ENCODE measurements at places on chromosomes 11 and 22.

GRCh38 chr11:10409207-10409661 is 45.8 kb upstream of the AMPD3 start:
- DNase-seq: no peak

- no peak for DNase-seq
Measured at GRCh38 chr11:34145847-34146381, 40.5 kb downstream of the NAT10 start.

DNA sequence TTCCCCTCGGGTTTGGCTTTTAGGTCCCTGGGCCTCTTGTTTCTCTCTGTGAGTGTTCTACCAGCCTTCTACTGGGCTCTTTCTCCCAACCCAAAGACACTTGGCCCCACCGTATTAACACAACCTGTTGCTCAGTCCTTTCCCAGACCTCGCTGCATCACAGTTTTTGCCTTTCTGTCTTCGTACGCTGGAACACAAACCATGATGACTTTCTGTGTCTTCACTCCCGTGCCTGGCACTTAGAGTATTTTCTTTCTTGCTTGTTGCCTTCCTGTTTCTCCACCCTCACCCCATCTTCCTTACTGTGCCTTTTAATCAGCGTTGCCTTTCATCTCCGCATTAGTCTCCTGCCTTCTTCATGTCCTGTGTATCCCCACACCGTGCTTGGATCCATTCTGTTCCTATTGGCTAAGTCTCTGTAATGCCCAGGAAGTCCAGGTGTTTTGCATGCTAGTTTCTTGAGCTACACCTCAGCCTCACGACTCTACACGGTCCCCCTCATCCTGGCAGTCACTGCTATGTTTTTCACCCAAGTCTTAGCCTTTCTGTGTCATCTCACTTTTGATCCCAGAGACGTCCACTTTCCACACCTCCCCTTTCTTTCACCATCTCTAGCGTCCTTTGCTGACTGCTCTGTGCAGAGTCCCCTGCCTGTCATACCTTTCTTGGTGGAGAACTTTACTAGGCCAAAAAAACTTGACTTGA is 1.6 kb downstream of the MARK2 start:
- DNase-seq: no peak

GRCh38 chr22:32080904-32081303 is 37.8 kb downstream of the SLC5A1 start:
- no peak for DNase-seq

GRCh38 chr11:45880772-45881570 is 4.5 kb upstream of the MAPK8IP1 start:
- DNase-seq: no peak

- DNase-seq: no peak
Measured at GRCh38 chr22:19412478-19412877, 19.1 kb downstream of the HIRA start.

- no peak for DNase-seq
Measured at GRCh38 chr11:102791271-102792036, 6.5 kb downstream of the MMP1 start.

GRCh38 chr22:47301820-47302475 is 539.5 kb downstream of the TBC1D22A start:
- DNase-seq: no peak

DNA sequence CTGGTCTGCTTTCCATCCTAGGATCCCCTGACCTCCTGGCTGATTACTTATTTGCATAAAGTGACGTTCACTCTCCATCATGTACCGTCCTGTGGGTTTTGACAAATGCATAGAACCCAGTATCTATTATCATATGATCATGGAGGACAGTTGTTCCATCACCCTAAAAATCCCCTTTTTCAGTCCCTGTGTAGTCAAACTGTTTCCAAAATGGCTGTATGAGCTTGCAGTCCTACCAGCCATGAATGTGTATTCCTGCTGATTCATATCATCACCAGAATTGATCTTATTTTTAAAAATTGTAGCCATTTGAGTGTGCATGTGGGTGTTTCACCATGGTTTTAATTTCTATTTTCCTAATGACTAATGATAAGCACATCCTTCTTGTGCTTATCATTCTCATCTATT is 108.8 kb downstream of the MPPED1 start:
- no peak for DNase-seq

DNA sequence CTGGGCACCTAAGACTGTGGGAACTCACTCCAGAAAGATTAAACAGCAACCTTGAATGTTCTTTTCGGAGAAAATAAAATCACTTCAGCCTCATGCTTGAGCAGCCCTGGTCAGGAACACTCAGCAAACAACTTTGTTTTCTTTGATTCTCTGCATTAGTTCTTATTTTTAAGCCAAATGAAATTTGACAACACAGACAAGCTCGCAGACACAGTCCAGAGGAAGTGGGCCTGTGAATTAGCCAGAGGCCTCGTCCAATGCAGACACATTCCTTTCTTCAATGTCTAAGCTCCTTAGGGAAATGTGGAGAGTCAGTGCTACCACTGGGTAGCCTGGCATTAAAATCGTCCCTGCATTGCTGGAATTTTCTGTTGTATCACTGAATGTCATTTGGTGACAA is 62.9 kb upstream of the CSNK2A3 start:
- no peak for DNase-seq

DNA sequence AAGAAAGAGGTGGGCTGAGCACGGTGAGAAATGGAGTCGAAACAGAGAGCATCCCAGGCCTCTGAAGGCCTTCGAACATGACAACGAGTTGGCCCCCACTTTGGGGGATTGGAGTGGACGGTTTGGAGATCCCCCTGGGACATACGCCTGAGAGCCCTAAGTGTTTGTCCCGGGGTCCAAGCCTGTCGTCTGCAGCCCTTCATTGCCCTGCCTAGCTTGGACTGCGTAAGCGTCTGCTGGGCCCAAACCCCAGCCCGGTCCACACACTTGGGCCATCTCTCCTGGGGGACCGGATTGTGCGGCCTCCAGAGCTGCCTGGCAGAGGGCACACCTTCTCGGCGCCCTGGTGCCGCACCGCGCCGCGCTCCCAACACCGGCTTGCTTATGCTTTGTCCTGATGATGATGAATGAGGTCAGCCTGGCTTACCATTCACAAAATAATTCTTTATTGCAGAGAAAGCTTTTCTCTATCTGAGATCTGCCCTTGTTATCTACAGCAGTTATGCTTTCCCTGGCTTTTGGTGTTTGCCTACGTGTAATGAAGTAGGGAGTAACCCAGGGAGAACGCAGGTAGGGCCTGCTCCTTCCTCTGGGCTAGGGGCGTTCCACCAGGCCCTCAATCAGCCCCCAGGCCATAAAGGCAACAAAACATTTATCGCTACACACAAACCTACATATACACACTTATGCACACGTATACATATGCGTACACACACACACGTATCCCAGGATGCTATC is 85.9 kb upstream of the PPARA start:
- no peak for DNase-seq

- no peak for DNase-seq
Measured at GRCh38 chr11:75198278-75198973, 42.1 kb upstream of the TPBGL start.

- DNase-seq: no peak
Measured at GRCh38 chr11:350723-351255, 18.5 kb upstream of the B4GALNT4 start.

GRCh38 chr22:20436307-20436767 is 1.3 kb downstream of the SCARF2 start:
- peak; percentile 30 for DNase-seq

- peak; percentile 8 for DNase-seq
Measured at GRCh38 chr11:12599408-12600143, 74.6 kb upstream of the TEAD1 start.

DNA sequence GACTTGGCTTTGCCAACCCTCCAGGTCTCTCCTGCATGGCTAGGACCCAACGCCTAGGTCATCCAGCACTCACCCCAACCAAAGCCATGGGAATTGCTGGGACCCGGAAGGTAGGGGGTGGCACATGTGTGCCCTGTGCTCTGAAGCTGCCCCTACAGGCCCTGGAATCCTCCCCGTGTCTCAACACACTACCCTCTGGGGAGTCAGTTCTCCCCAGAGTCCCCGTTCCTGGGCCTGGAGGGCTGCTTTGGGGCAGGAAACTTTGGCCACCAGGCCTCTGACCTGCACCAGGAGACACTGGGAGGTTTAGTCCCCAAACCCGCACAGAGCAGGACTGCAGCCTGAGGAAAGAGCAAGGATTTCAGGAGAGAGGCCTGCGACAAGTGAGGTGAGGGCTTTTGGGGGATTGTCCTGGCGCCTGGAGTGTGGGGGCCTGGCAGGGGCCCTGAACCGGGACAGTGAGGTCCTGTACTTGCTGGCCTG is 495 bp upstream of the IFITM1 start:
- no peak for DNase-seq

- DNase-seq: no peak
Measured at GRCh38 chr22:48391171-48391711, 1436.4 kb downstream of the BRD1 start.

- no peak for DNase-seq
Measured at GRCh38 chr11:94401773-94402265, 600 bp upstream of the GPR83 start.

DNA sequence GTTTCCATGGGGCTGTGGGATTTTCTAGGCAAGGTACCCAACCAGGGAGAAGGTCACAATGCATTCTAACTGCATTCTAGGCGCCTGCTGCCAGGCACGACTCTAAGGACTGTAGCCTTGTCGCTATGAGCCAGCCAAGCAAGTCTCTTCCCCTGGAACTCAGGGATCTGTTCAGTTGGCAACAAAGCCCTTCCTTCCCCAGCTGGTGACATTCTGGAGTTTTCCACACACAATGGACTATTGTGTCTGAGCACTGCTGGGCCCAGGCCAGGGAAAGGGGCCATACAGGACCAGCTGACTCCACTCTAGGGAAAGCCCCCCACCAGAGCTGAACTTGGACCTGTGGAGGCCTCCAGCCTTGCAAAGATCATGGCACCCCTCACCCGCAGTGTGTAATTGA is 116.8 kb downstream of the RRAS2 start:
- DNase-seq: no peak

DNA sequence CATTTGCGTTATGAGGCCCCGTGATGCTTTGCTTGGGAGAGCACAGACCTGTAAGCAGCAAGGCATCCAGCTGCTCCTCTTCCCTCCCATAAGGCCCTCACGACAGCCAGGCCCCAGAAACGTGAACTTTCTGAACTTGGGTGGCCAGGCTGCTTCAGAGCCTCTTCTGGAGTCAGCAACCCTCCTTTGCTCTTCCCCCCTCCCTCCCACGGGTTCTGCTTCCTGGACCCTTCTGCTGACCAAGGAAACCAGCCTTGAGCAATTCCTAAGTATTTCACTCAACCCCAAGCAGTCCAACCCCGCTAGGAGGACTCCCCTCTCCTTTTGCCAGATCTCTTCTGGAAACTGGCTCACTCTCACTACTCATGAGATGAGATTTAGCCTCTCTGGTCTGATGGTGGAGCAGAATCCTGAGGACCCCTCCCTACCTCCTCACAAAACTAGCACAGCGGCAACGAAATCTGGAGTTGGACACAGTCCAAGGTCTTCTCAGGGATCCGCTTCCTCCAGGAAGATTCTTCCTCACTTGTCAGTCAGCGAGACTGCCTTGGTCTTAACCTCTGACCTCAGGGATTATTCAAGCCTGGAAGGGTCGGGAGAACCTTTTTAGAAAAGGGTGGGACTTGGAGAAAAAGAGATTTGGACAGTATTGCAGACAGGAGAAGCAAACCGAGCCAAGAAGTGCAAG is 86.2 kb downstream of the UBASH3B start:
- no peak for DNase-seq

DNA sequence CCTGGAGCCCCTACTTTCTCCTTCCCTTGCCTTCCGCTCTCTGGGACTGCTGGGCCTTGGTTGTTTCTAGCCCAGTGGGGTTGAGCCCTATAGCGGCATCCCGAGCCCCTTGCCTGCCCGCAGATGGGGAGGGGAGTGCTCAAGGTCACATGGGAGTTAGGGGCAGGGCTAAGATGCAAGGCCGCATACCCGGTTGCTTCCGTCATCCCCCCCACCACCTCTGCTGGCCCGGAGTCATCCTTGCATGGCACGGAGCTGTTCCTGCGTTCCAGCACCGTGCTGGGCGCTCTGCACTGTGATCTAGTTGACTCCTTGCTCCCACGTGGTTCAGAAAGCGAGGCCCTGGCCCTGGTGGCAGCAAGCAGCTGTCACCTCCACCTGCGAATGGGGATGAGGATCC is 18.0 kb downstream of the FLRT1 start:
- DNase-seq: no peak

GRCh38 chr11:32840587-32840986 is 10.9 kb downstream of the PRRG4 start:
- no peak for DNase-seq

DNA sequence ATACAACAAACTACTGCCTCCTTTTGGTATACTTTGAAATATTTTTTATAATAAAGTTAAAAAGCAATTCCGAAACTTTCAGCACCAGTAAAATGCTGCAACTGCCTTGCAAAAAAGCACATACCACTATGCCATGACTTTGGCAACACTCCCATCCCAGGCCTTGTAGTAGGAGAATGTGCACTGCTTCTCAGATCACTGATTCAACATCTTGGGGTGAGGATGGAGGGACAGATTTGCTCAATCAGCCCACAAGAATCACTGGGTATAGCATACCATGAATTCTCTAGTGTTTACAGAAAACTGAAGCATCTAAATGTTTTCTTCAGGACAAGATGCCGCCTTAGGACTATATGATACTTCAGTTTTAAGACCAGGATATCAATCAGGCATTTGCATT is 14.9 kb downstream of the EIF4ENIF1 start:
- DNase-seq: no peak

- no peak for DNase-seq
Measured at GRCh38 chr11:9719566-9720289, 55.9 kb downstream of the SWAP70 start.

GRCh38 chr11:117814766-117815261 is 9.7 kb downstream of the FXYD2 start:
- peak; percentile 46 for DNase-seq

DNA sequence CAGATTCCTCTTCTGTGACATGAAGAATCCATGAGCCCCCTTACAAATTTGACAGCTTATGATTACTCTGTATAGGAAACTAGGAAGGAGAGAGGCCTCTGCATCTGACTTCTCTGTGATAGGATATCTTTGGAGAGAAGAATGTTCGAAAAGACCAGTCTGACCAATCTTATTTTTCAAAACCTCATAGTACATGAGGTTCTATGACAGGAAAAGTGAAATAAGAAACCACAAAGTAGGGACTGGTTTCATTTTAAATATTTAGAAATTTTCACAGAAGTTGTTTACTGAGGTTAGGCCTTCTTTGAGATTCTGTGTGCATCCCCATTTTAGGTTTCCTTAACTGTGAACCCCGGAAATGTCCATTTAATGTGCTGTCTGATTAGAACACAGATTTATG is 2.1 kb upstream of the OR4X1 start:
- DNase-seq: no peak

Measured in NCI-H2227 treated with DMSO at 0.1 percent for 48 hours (cell line).